Gastrocnemius medialis (tissue), 4 donors: ENCODE measurements at places on chromosomes 13 and 19.

DNA sequence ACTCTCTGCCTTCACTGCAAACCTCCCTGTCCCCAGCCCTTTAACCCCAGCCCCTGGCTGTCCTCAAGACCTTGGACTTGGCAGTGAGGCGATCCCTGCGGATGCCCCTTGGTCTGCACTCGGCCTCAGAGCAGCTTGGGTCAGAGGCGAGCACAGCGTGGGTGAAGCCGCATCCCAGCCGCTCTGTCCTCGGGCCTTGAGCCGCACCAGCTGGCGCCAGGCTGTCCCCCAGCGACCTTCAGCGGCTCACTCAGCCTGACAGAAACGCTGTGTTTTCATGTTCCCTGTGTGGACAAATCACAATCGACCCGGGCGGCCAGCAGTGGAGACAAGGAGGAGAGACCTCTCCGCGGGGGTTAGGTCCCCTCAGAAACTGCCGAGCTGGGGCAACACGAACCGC, 52.0 kb downstream of the GNG7 start:
- H3K36me3 ChIP-seq: no peaks in the 10 kb centered on the region
- H3K4me3 ChIP-seq: no peak overlapping the region
- no peak for DNase-seq

GRCh38 chr19:13022111-13022858, 27.0 kb downstream of the NFIX start:
- H3K4me3 ChIP-seq: peak overlapping the region; percentile 55
- no peaks in the 10 kb centered on the region for H3K36me3 ChIP-seq
- peaks cover 77% of the 10 kb centered on the region for H3K4me1 ChIP-seq
- DNase-seq: peak; percentile 64
- H3K27ac ChIP-seq: peak overlapping the region; percentile 100

GRCh38 chr13:42876270-42876714, 94.9 kb downstream of the FAM216B start:
- no peaks in the 10 kb centered on the region for H3K27me3 ChIP-seq
- peaks cover 3% of the 10 kb centered on the region for H3K4me1 ChIP-seq
- no peaks in the 10 kb centered on the region for H3K36me3 ChIP-seq
- H3K4me3 ChIP-seq: no peak overlapping the region

GRCh38 chr13:110092831-110093247, 214.1 kb downstream of the COL4A1 start:
- H3K4me3 ChIP-seq: no peak overlapping the region
- peak overlapping the region; percentile 89 for H3K27ac ChIP-seq
- H3K4me1 ChIP-seq: peaks cover 18% of the 10 kb centered on the region
- no peak for DNase-seq
- H3K36me3 ChIP-seq: no peaks in the 10 kb centered on the region

DNA sequence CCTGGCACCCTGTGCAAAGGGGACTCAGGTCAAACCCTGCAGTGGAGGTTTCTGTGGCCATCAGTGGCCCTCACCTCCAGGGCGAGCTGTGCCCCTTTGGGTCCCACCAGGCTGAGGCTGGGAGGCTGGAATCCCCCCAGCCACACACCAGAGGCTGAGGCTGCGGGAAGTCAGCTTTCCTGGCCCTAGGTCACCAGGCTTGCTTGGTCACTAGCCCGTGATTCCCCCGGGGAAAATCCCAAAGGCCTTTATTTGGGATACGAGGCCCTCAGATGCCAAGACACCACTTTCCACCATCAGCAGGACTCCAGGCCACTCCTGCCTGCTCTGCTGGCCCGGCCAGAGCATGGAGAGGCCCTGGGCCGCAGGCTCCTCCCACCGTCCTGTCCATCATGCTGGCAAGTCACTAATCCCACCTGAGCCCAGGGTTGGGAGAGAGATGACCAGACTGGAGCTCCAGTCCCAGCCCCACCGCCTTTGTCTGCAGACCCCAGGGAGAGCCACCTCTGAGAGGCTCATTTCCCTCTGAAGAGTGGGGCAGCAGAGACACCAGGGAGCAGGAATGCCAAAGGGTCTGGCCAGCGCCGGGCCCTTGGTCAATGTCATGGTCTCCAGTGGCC, 4.7 kb downstream of the NKPD1 start:
- H3K36me3 ChIP-seq: no peaks in the 10 kb centered on the region
- H3K4me3 ChIP-seq: no peak overlapping the region
- no peak for DNase-seq
- peaks cover 46% of the 10 kb centered on the region for H3K27me3 ChIP-seq
- H3K27ac ChIP-seq: no peak overlapping the region

DNA sequence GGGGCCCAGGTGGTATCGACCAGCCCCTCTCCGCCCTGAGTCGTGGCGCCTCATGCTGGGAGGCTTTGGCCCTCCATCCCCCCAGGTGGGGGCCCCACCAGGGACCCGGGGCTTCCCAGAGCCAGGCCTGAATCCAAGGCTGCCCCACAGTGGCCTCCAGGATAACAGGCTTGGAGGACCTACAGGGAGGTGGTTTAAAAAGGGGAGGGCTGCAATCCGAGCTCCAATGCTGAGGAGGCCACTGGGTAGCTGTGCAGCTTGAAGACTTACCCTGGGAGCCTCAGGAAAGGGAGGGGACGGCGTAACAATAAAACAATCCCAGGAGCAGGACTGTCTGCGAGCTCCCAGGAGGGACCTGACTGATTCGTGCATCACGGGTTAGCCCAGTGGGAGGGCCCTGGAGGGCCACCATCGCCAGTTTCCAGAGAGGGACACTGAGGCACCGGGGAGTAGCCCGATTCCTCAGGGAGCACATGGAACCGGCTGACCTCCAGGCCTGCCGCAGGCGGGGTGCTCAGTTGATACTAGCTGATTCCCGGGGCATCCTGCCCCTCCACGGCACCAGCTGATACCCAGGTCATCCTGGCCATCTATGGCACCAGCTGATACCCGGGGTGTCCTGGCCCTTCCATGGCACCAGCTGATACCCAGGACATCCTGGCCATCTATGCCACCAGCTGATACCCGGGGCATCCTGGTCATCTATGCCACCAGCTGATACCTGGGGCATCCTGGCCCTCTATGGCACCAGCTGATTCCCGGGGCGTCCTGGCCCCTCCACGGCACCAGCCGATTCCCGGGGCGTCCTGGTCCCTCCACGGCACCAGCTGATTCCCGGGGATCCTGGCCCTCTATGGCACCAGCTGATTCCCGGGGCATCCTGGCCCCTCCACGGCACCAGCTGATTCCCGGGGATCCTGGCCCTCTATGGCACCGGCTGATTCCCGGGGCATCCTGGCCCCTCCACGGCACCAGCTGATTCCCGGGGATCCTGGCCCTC, 3.7 kb upstream of the C2CD4C start:
- no peak overlapping the region for H3K27ac ChIP-seq
- no peak for DNase-seq
- peaks cover 5% of the 10 kb centered on the region for H3K4me1 ChIP-seq
- no peak overlapping the region for H3K4me3 ChIP-seq

GRCh38 chr13:62482351-62482750, 1066.7 kb upstream of the PCDH20 start:
- no peak overlapping the region for H3K27ac ChIP-seq
- H3K27me3 ChIP-seq: no peaks in the 10 kb centered on the region
- no peak for DNase-seq
- no peaks in the 10 kb centered on the region for H3K36me3 ChIP-seq
- H3K4me3 ChIP-seq: no peak overlapping the region

GRCh38 chr19:30942636-30943035, 406.6 kb downstream of the TSHZ3 start:
- no peaks in the 10 kb centered on the region for H3K36me3 ChIP-seq
- H3K4me3 ChIP-seq: no peak overlapping the region
- H3K27me3 ChIP-seq: no peaks in the 10 kb centered on the region
- H3K27ac ChIP-seq: no peak overlapping the region
- H3K4me1 ChIP-seq: no peaks in the 10 kb centered on the region
- no peak for DNase-seq

DNA sequence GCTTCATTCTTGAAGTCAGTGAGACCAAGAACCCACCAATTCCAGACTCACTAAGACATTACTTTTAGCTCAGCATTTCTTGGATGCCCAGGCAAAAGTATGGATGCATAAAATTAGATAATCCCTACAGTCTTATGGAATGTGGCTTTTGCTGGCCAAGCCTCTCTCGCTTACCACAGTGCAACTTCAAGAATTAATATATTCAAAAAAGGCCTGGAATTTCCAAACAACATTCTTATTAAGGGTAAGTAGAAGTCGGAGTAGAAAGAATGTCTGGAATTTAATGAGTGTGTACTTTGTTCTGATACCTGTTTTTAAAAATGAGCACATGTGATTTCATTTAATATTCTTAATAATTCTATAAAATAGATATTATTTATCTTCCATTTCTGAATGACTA, 302.4 kb upstream of the TMTC4 start:
- no peaks in the 10 kb centered on the region for H3K27me3 ChIP-seq
- H3K36me3 ChIP-seq: no peaks in the 10 kb centered on the region
- no peak overlapping the region for H3K27ac ChIP-seq
- DNase-seq: no peak
- no peak overlapping the region for H3K4me3 ChIP-seq

DNA sequence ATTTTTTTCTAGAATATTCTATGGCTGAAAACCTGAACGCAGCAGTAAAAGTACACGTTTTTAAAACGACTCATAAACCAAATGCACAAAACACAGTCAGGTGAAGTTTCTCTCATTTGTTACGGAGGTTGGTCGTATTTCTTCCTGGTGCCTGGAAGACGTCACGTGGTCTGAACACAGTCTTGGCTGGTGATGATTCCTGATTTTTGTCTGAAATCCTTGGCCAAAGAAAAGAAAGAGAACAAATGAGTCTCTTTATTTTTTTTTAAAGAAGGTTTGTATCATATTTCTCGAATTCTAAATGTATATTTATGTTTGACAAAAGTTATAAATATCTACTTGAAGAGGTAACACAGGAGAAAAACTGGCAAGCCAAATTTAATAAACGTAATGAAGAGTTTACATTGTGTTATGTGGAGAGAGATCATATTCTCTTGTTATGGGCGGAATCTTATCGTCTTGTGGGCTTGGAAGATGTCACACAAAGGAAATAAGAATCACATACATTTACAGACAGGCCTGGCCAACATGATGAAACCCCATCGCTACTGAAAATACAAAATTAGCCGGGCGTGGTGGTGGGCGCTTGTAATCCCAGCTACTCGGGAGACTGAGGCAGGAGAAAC, 10.0 kb upstream of the PNMA8A start:
- H3K27ac ChIP-seq: peak overlapping the region; percentile 37
- H3K36me3 ChIP-seq: no peaks in the 10 kb centered on the region
- no peak overlapping the region for H3K4me3 ChIP-seq
- no peaks in the 10 kb centered on the region for H3K4me1 ChIP-seq
- DNase-seq: no peak

DNA sequence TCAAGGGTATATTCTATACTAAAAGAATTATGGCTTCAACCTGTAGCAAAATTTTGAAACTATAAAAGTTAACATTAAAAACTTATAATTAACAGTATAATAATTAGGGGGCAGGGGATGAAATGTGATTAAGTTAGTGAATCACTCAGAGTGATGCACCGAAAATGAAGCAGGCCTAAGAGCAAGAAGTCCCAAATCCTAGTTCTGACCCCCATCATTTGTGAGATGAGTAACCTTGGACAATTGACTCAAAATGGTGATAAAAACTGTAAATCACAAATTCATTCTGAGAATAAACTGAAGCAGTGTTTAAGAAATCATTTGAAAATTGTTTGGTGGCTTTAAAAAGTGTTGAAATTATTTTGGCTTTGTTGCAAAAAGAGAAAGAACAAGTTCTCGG, 56.8 kb downstream of the KLF12 start:
- no peak overlapping the region for H3K27ac ChIP-seq
- H3K4me1 ChIP-seq: peaks cover 37% of the 10 kb centered on the region
- no peak for DNase-seq
- no peak overlapping the region for H3K4me3 ChIP-seq
- no peaks in the 10 kb centered on the region for H3K36me3 ChIP-seq

DNA sequence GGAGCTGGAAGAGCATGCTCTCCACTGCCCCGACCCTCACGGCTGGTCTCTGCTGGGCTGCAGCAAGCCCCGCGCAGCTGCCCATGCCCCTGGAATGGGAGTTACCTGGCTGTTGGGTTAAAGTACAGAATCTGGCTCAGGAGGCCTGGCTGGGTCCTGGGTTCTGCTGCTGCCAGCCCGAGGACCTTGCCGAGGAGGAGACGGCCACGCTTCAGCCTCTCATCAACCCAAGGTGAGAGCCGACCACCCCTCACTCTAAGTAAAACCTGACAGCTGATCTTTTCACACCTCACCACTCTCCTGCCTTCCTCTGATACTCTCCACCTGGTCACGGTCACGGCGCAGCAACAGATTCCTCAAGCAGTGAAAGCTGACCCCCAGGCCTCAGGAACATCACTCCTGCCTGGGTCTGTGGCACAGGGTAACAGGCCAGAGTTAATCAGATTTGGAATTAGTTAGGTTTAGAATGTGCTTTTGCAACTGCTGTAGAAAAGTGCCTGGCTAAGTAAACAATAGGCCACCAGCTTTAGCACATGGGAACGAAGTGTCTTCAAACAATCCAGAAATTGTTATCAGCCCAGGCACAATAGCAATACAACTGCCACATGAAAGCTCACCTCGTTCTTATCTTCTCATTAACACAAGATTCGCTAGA, 20.5 kb downstream of the RAB20 start:
- no peaks in the 10 kb centered on the region for H3K27me3 ChIP-seq
- H3K36me3 ChIP-seq: no peaks in the 10 kb centered on the region
- H3K4me1 ChIP-seq: peaks cover 15% of the 10 kb centered on the region
- no peak for DNase-seq
- H3K27ac ChIP-seq: peak overlapping the region; percentile 26
- H3K4me3 ChIP-seq: no peak overlapping the region

- H3K27ac ChIP-seq: no peak overlapping the region
- H3K27me3 ChIP-seq: no peaks in the 10 kb centered on the region
- no peaks in the 10 kb centered on the region for H3K36me3 ChIP-seq
- no peak overlapping the region for H3K4me3 ChIP-seq
Measured at GRCh38 chr13:51806566-51806965, 2.6 kb upstream of the DHRS12 start.

GRCh38 chr19:14487370-14488125, 8.4 kb downstream of the GIPC1 start:
- no peak overlapping the region for H3K4me3 ChIP-seq
- H3K27ac ChIP-seq: no peak overlapping the region
- H3K4me1 ChIP-seq: no peaks in the 10 kb centered on the region
- no peaks in the 10 kb centered on the region for H3K27me3 ChIP-seq
- DNase-seq: no peak

DNA sequence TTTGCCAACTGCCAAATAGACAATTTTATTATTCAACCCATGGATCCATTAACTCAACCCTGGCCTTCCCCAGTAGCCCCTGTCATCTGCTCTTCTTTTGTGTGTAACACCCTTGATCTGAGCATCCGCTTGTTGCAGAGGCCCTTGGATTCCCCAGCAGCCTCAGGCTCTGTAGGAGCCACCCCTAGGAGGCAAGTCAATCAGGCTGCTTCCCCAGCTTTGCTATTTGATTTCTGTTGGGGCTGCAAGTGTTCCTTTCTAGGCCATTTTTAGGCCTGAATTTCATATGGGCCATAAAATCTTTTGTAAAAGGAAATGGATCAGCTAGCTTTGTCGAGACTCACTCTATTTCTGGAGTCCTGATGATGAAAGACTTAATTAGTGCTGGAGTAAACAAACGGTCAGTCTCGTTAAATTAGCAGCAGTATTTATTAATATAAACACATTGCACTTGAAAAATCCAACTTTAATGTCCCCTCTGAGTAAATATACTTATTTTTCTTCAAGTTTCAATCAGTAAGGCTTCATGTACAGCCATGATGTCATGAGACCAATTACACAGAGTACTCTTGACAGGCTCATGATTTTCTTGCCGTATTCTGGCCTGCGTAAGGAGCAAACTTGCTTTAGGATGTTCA, 105.3 kb downstream of the RGCC start:
- H3K4me1 ChIP-seq: peaks cover 21% of the 10 kb centered on the region
- DNase-seq: no peak
- H3K27me3 ChIP-seq: no peaks in the 10 kb centered on the region
- H3K36me3 ChIP-seq: no peaks in the 10 kb centered on the region
- no peak overlapping the region for H3K4me3 ChIP-seq
